ENCODE measurements at places on chromosomes 4 and X.

DNA sequence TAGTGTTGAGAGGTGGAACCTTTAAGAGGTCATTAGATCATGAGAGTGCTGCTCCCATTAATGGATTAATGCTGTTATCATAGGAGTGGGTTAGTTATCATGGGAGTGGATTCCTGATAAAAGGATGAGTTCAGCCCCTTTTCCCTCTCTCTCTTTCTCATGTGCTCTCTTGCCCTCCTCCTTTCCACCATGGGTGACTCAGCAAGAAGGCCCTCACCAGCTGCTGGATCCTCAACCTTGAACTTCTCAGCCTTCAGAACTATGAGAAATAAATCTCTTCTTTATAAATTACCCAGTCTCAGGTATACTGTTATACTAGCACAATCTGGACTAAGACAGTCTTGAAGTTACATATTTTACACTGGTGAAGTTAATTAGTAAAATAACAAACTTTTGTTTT, 10.0 kb upstream of the CDKL5 start:
- no peak for DNase-seq

DNA sequence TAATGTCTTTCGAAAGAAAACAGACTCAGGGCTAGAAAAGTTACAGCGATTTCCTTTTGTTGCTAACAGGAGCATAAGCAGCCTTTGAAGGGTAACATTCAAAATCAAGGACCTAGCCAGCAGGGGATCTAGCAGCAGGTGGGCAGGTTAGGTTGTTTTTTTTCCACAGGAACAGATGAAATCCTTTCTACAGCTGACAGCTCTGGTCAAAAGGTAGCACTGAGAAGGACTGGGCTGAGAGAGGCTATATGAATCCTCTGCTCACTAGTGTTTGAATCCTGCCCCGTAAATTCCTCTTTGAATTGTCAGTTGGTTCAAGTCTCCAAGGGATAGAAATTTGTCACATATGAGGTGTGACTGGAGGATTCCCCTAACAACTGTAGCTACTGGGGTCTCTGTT, 188.2 kb downstream of the SH2D1A start:
- no peak for DNase-seq

GRCh38 chr4:5527211-5527610, 181.1 kb downstream of the EVC2 start:
- no peak for DNase-seq

GRCh38 chrX:96984538-96984937, 100.8 kb downstream of the RPA4 start:
- DNase-seq = no peak

DNA sequence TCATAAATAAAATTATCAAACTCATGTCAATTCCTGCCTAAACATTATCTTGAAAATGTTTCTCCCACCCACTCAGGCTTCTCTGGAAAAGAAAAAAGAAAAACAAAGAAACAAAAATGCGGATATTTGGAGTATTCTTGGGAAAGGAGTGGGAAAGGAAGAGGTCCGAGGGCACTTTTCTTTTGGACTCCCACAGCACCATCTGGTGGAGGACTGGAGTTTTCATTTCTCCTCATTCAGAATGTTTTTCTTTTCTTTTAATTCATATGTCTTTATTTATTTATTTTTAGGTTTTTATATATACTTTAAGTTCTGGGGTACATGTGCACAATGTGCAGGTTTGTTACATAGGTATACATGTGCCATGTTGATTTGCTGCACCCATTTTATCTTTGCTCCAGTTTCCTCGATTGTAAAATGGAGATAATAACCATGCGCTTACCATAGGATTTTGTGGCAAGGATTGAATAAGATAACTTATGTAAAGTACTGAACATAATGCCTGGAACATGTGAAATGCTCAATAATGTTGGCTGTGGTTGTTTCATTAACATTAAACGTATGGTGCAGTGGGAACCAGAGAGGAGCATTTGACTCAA, 8.0 kb upstream of the KCNE5 start:
- peak; percentile 27 for DNase-seq

DNA sequence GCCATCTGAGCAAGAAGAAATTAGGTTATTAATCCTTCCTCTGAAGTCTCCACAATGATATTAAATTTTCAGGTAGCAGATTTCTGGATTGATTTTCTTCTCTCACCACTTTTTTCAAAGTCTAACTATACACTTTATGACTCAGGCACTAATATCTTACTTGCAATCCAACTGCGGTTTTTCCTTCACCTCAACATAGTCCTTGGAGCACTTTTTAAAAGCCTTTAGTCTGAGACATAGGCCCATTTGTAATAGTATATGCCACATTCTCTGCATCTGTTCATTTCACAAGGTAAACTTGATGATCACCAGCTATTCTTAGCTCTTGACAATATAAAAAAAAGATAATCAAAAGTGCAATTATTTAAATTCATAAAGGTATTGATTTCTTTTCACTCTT, 55.9 kb upstream of the EDNRA start:
- DNase-seq = no peak

DNA sequence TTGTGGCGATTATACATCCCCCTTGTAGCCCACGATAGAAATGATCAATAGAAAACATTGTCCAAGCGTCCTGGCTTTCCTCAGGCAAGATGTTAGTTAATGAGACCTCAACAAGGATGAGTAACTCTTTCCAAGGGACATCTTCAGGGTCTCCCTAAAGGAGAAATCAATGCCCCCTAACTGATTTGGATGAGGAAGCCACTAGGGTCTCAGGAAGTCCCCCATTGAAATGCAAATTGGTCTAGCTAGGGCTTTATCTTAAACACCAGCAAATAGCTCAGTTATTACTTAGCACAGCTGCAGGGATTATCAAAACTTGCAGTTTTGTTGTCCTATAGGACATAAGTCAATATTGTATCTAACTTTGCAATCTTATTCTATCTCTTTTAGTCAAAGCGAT, 721.5 kb downstream of the IL1RAPL1 start:
- DNase-seq = no peak

DNA sequence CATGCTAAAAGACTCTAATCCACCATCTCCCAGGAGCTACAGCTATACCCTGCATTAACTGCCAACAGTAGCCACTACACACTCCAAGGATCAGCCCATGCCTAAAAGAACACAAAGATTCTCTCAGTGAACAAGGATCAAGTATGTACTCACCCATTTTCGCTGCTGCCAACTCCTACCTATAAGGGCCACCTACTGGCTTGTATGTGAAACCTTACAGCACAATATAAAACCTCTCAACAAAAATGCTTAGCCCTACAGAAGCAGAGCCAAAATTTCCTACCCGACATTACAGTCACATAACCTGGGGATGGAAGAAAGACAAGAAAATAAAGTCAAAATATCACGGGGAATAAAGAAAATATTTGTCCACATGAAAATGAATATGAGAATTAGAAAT, 562.8 kb upstream of the POU3F4 start:
- no peak for DNase-seq

DNA sequence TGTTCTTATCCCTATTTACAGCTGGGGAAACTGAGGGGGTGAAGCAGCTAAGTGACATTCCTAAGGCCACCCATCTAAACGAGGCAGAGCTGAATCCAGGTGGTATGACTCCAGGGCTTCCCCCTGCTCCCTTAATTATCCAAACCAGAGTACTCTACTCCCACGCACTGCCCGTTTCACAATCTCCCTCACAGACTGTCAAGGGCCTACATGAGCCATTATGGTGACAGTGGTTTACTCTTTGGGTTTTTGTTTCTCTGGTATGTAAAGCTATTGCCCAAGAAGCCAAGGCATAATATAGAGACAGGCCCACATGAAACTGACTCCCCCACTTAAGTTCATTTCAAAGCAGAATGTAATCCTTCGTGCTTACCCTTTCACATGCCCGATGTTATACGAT, 95.1 kb downstream of the NHS start:
- DNase-seq = no peak

DNA sequence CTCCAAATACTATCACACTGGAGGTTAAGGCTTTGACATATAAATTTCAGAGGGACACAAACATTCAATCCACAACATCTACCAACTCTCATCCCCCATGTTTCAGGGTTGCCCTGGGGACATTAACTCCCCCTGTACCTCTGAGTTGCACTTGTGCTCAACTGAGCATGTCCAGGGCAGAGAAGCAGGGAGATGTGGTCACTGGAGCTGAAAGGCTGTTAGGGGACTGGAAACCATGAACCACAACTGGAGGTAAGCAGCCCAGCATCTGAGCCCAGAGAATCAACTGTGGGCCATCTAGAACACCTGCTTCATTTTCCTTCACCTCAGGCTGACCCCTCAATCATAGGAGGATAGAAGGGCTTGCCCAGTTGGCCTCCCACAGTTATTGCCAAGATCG, 641.1 kb downstream of the MID1IP1 start:
- DNase-seq = no peak

DNA sequence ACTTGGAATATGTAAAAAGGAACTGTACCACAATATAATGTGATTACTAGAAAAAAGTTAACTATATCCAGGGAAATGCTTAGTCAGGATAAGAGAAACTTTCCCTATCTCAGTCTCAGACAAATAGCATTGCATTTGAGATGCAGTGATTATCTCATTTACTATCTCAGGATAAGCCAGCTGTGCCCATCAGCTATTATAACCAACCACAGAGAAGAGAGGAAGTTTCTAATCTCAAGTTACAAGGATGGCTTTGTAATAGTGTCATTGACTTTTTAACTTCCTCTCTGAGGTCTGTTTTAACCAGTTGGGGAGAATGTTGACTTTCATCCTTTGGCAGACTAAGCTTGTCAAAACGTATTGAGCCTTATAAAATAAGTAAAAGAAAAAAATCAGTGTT, 56.5 kb downstream of the SNX25 start:
- peak; percentile 84 for DNase-seq

DNA sequence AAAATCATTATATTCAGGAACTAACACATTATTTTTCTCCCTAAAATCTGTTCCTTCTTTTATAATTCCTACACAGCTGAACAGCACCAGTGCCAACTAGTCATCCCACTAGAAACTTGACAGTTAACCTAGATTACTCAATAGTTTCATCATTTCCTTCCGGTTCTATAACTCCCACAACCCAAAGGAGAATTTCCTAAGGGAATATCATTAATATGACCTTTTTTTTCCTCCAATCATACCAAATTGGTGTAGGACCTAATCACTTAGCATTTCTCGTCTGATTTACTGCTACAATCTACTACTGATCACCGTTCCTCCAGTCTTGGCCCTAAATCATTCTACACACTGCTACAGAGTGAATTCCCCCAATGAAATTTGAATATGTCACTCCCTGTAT, 45.9 kb downstream of the WDFY3 start:
- DNase-seq = no peak

DNA sequence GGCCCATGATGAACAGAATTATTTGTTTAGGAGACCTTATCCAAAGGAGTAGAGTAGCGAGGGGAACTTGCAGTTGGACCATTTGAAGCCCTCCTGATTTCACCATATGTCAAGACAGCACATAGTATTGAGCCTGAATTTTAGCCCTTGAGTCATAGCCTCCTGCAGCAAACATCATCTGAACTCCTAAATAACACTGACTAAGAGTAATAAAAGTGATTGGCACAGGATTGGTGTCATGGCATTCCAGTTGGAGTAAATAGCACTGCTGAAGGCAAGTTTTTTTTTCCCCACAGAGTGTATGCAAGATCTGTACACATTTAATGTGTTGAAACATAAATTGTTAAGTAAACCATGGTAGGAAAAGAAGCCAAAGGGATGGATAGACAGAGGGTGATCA, 89.0 kb downstream of the COMMD8 start:
- DNase-seq = no peak

GRCh38 chr4:78885598-78885997, 53.6 kb downstream of the PAQR3 start:
- DNase-seq = no peak

GRCh38 chr4:77930876-77931275, 68.2 kb downstream of the MRPL1 start:
- DNase-seq = no peak

DNA sequence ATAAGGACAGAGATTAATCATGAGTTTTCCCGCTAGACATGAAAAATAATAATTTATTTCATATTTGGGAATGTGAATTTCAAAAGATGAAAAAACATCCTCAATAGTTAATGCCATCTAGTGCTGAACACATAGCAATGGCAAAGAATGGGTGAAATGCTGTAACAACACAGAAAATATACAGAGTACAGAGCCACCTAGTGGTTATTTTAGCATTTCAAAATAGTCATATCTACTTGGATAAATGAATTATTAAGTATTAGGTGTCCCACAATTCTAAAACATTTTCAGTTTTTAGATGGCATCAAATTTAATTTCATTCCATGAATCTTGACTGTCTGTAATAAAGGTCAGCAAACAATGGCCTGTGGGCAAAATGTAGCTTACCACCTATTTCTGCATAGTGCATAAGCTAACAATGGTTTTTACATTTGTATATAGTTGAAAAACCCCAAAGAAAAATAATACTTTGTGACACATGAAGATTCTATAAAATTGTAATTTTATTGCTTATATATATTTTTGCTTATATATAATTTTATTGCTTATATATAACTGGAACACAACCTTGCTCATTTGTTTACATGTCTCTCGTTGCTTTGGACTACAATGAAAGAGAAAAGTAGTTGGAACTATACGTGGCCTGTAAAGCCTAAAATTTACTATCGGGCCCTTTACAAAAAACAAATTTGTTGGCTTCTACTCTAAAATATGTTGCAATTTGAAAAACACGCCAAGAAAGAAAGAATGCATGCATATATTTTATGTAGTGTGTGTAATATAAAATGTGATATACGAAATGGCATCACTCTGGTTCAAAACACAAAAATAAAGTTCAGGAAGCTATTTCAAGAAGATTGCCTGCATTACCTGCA, 99.1 kb upstream of the FAM47C start:
- peak; percentile 55 for DNase-seq

DNA sequence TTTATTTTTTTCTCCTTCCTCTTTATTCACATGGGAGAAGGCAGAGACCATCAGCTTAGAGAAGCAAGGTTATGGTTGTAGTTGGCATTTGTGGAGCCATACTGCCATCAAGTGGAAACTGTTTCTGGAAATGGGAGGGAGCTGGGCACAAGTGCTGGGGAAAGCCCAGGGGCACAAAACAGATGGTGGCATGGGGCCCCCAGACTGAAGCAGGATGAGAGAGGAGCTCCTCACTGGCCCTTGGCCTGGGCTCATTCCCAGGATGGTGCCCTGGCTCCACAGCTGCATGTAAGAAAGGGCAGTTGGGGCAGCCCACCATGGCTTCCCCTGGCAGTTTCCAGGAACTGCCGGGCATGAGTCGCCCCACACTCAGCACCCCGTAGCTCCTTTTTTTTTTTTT, 59.2 kb downstream of the NBDY start:
- DNase-seq = no peak

GRCh38 chr4:149902242-149902641, 86.6 kb upstream of the IQCM start:
- DNase-seq = no peak

- no peak for DNase-seq
Observed at GRCh38 chr4:7646384-7647061, 211.8 kb upstream of the PSAPL1 start.

- DNase-seq = no peak
Observed at GRCh38 chrX:6718766-6719165, 183.8 kb upstream of the VCX3A start.

DNA sequence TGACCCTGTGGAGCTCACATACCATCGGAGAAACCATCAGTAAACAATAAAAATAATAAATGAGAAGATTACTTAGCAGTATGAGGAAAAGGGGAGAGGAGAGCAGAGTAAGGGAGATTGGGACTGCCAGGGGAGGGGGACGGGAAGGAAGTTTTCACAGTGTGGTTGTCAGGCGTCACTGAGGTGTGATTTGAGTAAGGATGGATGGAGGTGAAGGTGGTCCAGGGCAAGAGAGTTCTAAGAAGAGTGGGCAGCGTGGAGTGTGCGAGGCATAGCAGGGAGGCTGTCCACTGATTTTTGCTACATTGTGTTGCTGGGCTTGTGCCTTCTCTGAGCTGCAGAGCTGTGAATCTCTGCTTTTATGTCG, 119.1 kb downstream of the HPGD start:
- no peak for DNase-seq

Measured in hematopoietic multipotent progenitor cell treated with erythropoietin and hydrocortisone succinate and interleukin-3 and kit ligand, for 4 days (in vitro differentiated cells).